ENCODE measurements at places on chromosomes 5 and 9.

DNA sequence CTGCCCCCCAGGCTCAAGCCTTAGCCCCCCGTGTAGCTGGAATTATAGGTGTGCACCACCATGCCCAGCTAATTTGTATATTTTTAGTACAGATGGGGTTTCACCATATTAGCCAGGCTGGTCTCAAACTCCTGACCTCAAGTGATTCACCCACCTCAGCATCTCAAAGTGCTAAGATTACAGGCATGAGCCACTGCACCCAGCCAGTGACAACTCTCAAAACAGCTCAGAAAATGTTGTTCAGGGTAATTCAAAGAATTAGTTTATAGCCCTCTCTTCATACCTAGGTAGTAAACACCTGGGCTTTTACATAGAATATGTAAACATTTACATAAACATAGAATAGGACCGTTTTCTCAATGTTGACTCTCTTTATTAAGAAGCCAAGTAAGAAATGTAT lies 168.7 kb downstream of the ENC1 start:
- no peak for DNase-seq

- no peak for DNase-seq
Observed at GRCh38 chr5:35863159-35863558, 6.5 kb downstream of the IL7R start.

DNA sequence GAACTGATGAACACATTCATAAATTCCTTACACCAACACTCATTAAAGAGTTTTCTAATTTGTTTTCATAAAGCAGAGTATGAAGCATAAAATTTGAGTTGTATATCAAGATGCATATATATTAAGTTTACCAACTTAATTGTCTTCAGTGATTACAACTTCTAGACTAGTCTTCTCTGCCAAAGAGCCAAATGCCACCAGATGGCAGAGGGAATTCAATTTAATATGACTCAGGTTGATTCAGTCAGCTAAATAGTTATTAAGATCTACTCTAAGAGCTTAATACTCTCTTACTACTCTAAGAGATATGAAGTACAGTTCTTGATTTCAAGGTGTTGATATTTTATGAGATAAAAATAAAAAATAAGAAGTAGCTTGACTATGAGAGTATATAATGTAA lies 53.4 kb downstream of the CDH10 start:
- no peak for DNase-seq

GRCh38 chr9:70484232-70485130 lies 70.0 kb upstream of the KLF9 start:
- DNase-seq, result no peak

DNA sequence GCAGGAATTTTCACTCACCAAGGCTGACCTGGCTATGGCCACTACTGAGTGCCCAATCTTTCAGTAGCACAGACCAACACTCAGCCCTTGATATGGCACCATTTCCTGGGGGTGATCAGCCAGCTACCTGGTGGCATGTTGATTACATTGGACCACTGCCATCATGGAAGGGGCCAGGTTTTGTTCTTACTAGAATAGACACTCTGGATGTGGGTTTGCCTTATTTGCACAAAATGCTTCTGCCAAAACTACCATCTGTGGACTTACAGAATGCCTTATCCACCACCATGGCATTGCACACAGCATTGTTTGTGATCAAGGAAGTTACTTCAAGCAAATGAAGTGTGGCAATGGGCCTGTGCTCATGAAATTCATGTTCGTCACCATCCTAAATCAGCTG lies 69.7 kb upstream of the SH3GL2 start:
- no peak for DNase-seq

- no peak for DNase-seq
Observed at GRCh38 chr5:105034401-105034763, 1471.8 kb upstream of the NUDT12 start.

- DNase-seq, result no peak
Observed at GRCh38 chr5:131997727-131998117, 13.7 kb downstream of the ACSL6 start.

DNA sequence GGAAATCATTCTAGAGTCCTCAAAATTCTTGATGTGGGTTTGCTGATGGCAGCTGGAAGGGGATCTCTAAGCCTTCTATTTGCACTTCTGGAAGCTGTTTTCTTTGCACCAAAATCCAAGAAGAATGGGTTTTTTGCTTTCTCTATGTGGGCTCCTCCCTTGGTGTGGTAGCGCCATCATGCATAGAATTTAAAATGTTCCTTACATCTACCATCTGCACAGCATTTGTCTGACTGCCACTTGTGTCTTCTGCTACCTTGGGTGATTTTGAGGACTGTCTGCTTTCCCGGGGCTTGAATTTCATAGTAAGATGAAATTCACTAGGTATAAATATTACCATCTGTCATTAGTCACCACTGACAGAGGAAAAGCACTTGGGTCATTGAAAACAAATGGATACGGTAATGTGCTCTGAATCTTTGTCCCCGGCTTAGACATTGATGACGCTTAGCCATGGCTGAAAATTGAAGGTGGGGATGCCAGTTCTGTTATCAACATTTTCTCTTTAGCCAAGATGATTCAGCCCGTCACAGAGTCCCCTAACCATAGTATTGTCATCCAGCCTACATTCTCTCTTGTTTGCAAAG lies 30.0 kb downstream of the SNX30 start:
- DNase-seq, result no peak

DNA sequence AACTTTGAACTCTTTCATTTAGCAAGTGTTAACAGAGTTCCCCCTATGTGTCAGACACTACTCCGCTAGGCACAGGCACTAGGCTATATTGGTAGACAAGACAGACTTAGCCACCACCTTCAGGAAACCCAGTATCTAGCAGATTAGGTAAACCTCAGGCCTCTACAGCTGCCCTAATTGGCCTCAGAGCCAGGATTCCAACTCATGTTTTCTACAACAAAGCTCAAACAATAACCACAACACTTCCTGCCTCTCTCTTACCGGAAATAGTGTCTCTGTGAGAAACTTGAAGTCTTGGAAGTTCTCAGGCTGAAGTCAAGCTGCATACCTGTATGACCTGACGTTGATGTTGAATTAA lies 116.6 kb upstream of the SLC44A1 start:
- no peak for DNase-seq

Measured in stimulated activated CD4-positive, alpha-beta T cell treated with anti-CD3 and anti-CD28 coated beads, Interleukin-12 subunit alpha, Interleukin-12 subunit beta, amount 100 ng/mL, for 4 hours (primary cell).